Right atrium auricular region (tissue), 2 donors: ENCODE measurements at places on chromosomes 4 and X. TPM values are rescaled to one million over a fixed set of nuclear protein-coding genes. Genes with fewer than 3 reads are reported as not detected.

The CYLC1 gene
- not detected for total RNA-seq

- DNase-seq, result no peak
These were observed 3.6 kb downstream of the NEIL3 start for GRCh38 chr4:177313263-177313662.

GRCh38 chrX:124238268-124238667 is 94.2 kb upstream of the TEX13D start:
- DNase-seq, result no peak

The CXCL9 gene
- 1.0 TPM for total RNA-seq

The TMEM35A gene
- 0.33 TPM for total RNA-seq

- DNase-seq, result no peak
These were observed 84.0 kb upstream of the BMP2K start for GRCh38 chr4:78691971-78692821.

The KIF4A gene
- 0.08 TPM for total RNA-seq

The DMRTC1 gene
- not detected for total RNA-seq

GRCh38 chr4:175511861-175512260 is 300.2 kb downstream of the GPM6A start:
- no peak for DNase-seq

The CASP6 gene
- total RNA-seq, result 8.6 TPM

- no peak for DNase-seq
These were observed 164.7 kb downstream of the DCLK2 start for GRCh38 chr4:150242820-150243458.

- DNase-seq, result no peak
These were observed 226.2 kb downstream of the PALLD start for GRCh38 chr4:168723020-168723419.

The RPL36A gene
- 495 TPM for total RNA-seq

GRCh38 chrX:53594354-53594753 is 92.2 kb downstream of the HUWE1 start:
- DNase-seq, result no peak

DNA sequence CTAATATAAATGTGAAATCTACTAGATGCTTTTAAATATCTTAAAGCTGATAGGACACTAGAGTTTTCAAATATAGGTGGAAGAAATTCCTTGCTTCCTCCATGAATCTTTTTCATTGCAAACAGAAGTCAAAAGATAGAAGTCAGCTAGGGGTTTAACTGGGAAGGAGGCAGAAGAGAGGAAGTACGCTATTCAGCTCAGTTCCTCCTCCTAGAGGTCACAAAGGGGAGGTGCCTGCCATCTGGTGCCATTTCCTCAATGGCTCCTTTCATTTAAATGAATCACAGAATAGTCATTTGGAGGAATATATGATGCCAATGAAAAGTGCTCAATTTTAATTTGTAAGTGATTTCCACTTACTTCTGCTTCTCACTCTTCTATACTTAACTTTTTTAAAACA is 8.5 kb downstream of the COL25A1 start:
- DNase-seq, result no peak

The GPR50 gene
- not detected for total RNA-seq

DNA sequence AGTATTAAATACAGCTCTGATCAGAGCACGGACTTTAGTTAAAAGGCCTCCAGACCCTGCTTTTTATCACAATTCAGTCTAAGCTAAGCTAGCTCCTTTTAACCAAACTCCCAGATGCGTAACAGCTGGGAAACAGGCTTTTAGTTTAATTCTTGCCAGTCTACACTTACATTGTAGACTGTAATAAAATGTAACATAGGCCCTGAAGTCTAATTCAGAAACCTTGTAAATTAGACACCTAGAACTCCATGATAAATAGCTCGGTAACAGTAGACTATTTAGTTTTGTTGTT is 20.1 kb downstream of the FBXO8 start:
- no peak for DNase-seq

DNA sequence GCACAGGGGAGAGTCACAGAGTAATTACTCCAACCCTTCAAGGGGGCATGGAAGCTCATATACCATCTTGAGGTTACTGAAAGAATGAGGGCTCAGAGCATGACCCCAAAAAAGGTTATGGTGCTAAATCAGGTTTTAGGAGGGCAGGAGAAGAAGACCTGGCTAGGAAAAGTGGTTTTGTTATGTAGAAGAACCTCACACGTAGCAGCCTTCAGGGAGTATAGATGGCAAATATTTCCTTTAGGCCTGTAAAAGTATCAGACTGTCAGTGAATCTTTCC is 102.0 kb upstream of the PDE5A start:
- DNase-seq, result no peak

DNA sequence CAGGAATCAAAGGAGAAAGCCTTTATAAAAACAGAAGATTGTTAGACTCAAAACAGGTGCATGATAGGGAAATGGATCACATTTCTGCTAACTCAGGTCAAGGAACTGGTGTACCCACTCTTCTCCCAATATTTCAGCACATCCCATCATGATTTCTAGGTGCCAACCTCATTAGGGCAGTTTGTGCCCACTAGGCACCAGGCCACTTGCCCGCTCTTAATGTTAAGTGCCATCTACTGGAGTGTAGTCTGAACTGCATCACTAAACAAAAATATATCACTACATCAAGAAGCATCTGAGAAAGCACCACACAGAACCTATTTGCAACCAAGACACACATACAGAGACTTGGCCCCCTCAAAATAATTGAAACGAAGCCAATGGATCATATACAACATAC is 140.4 kb upstream of the GRID2 start:
- DNase-seq, result no peak

GRCh38 chr4:22574880-22575279 is 59.0 kb upstream of the ADGRA3 start:
- DNase-seq, result no peak

The FAM114A1 gene
- total RNA-seq, result 57.7 TPM

GRCh38 chr4:142095886-142096605 is 459.7 kb downstream of the IL15 start:
- no peak for DNase-seq

- no peak for DNase-seq
These were observed 80.2 kb downstream of the GRIA2 start for GRCh38 chr4:157300701-157301100.

- no peak for DNase-seq
These were observed 234.8 kb downstream of the COL25A1 start for GRCh38 chr4:109067508-109068235.

The ABCE1 gene
- 43.9 TPM for total RNA-seq

- DNase-seq, result no peak
These were observed 41.7 kb downstream of the KDM6A start for GRCh38 chrX:44914532-44915198.

The MAGEA12 gene
- not detected for total RNA-seq

DNA sequence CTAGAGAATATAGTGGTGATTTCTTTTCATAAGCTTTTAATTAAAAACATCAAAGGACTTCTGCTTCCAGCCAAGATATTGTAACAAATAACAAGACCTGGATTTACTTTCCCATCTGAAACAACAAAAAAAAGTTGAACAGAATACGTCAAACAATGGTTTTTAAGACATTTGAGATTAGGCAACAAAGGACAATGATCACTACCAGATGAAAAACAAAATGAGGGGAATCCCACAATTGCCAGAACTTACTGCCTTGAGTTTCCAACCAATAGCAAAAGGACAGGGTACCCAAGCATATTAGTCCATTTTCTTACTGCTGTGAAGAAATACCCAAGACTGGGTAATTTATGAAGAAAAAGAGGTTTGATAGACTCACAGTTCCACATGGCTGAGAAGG is 341.4 kb upstream of the INTU start:
- DNase-seq, result no peak

GRCh38 chr4:124067046-124067445 is 645.5 kb downstream of the ANKRD50 start:
- DNase-seq, result no peak

The SLITRK4 gene
- 8.1 TPM for total RNA-seq

DNA sequence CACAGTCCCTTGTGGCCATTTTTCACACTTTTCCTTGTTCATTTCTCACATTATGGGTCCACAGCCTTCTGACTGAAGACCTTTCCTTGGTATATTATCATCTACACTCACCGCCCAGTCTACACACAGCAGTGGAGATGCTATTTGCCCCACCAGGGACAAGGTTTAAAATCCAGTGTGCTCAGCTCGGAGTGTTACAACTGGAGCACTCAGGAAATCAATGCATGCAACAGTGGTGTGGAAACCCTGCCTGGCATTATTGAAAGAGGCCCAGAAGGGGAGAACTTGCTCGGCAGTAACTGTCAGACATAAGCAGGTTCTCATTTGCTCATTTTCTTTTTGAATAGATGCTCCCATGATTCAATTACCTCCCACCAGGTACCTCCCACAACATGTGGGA is 340.9 kb downstream of the DHRSX start:
- DNase-seq, result no peak

The PLS3 gene
- total RNA-seq, result 33.4 TPM

The EIF4E gene
- 57.2 TPM for total RNA-seq

The BEX5 gene
- 3.3 TPM for total RNA-seq

The ETDA gene
- total RNA-seq, result not detected

- DNase-seq, result no peak
These were observed 123.7 kb upstream of the MAP3K15 start for GRCh38 chrX:19639056-19639455.

The SPP1 gene
- total RNA-seq, result 41.3 TPM

- no peak for DNase-seq
These were observed 210.9 kb downstream of the FRMPD4 start for GRCh38 chrX:12349201-12349600.
